ENCODE measurements at places on chromosomes 3 and 15.

DNA sequence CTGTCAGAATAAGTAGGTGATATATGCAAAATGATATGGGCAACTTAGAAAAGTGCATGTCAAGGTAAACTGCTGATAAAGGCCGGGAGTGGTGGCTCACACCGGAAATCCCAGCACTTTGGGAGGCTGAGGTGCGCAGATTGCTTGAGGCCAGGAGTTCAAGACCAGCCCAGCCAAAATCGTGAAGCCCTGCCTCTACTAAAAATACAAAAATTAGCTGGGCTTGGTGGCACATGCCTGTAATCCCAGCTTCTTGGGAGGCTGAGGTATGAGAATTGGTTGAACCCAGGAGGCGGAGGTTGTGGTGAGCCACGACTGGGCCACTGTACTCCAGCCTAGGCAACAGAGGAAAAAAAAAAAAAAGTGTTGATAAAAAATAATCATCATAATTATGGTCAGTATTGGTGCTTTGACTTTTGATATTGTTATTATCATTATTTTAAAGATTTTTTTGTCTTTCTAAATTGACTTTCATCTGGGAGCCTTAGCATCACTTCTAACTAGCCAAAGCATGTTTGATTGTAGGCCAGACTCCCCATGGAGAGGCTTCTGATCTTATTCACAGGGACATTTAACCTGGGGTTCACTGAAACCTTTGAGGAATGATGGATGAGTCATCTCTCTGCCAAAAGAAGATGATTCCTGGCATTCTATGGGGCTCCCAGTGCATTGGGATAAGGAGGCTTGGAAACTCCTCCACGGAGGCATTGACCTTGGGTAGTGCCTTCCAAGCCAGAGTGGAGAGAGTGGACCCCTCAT is 5.6 kb downstream of the ZBTB38 start:
- DNase-seq = no peak

- DNase-seq = no peak
Measured at GRCh38 chr3:41088882-41089281, 110.4 kb upstream of the CTNNB1 start.

GRCh38 chr3:97952280-97952679 is 20.0 kb downstream of the RIOX2 start:
- no peak for DNase-seq

- no peak for DNase-seq
Measured at GRCh38 chr3:36876181-36876936, 68.5 kb downstream of the TRANK1 start.

DNA sequence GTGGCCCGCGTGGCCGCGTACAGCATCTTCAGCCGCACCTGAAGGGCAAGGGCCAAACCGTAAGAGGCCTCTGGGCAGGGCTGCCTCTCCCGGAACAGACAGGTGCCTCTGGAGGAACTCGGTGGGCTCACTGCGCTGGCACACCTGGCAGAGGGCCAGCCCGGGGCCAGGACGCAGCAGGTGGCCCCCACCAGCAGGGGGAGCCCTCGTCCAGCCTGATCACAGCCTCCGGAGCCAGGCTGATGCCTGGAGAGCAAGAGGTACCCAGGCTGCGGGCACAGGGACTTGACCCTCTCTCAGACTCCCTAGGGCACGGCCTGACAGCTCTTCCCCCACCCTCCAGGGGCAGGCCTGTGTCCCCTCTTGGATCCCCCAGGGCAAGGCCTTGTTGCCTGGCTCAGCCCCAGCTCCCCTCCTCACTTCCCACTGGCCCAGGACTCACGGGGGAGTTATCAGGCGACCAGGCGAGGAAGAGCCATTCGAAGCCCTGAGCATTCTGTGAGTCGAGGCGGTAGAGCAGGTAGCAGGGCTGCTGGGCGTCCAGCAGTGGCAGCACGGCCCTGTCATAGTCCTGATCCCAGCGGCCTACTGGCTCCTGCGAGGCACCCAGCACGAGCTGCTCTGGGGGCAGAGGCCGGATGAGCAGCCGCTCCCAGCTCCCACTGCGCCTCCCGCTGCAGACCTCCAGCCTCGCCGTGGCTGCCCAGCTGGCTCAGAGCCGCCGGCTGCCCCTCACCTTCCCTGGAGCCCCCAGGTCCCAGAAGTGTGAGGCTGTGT is 6.2 kb upstream of the TLR9 start:
- no peak for DNase-seq
